ENCODE measurements at places on chromosomes 3 and 15.
A peak's percentile ranks its signal among the peaks of the same experiment; 100 is the strongest.

GRCh38 chr3:46992231-46992630 lies 12.8 kb downstream of the NBEAL2 start:
- DNase-seq = no peak

GRCh38 chr3:14236902-14237301 lies 58.3 kb downstream of the LSM3 start:
- no peak for DNase-seq

- no peak for DNase-seq
These were observed 226.6 kb upstream of the IL12A start for GRCh38 chr3:159761848-159762635.

GRCh38 chr15:89192766-89193165 lies 28.6 kb downstream of the RLBP1 start:
- no peak for DNase-seq

DNA sequence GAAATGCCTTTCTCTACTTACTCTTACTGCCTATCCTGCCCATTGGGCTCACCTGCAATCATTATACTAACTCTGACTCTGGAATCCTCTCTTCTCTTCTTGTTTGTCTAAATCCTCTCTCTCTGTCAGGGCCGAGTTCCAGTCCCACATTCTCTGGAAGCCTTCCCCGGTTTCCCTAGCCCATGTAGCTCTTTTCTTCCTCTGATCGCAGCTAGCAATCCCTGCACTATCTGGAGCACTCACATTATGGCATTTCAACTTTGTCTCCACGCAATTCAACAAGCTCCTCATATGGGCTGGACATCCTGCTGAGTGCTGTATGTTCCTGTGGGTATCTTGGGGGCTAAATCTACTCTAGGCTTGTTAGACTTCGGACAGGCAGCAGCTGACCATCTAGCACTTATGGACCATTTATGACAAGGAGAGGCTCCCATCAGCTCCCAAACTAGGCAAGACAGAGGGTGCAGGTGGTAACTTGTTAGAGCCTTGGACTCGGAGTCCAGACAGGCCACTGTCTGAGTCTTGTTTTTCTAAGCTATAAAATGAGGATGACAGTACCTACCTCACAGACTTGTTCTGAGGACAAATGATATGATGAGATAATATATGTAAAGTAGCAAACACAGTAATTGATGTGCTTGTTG lies 58.3 kb downstream of the EPHB3 start:
- no peak for DNase-seq

DNA sequence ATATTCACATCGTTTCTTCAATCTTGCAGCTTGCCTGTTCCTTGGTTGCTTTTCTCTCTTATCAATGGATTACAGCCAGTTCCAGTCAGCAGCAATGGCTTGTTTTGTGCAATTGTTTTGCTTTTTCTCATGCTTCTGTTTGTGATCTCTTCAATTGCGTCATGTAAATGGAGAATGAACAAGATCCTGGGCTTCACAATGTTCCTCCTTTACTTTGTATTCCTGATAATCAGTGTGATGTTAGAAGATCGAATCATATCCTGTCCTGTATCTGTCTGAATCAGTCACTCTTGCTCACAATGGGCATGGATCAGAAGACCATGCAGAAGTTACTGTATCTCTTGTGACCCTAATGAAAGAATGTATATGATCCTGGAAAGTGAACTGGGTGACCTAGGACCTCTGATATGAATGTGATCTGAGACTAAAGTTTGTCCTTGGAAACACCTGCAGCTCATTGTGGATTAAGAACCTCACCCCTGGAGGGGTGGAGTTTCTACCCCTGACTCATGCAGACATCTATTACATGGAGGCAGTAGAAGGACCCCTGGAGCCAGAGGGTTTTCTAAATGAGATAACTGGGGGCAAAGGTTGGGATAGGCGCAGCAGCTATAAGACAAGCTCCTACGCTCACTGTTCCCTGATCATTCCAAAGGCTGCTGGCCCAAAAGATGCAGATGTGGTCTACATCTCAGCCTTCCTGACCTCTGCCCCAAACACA lies 32.2 kb downstream of the SLC24A1 start:
- no peak for DNase-seq

- DNase-seq = no peak
These were observed 328.9 kb upstream of the RBMS3 start for GRCh38 chr3:28951772-28952556.

DNA sequence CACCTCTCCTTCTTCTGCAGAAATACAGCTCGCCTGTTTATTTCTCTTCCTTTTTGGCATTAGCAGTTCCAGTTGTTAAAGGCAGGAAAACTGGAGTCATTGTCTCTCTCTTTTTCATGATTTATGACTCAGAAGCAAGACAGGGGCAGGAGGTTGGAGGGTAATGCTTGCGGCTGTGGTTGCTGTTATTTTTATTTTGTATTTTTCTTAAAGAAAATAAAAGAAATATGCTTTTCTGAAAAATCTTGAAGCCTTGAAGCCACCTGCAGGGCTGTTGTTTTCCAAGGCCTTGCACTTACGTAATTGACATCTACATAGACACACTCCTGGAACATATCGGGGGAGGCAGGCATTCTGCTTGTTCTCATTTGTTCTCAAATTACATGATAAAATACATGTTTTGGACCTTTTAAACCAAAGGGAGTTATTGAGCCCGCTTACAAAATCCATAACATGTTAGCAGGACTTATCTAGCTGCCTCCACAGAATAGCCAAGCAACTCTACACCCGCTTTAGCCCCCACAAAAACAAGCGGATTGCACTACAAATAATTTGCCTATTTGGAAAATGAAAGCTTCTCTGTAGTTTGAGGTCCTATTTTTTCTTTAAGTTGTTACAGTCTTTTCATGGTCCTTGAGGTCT lies 1004.6 kb upstream of the NR2F2 start:
- no peak for DNase-seq

GRCh38 chr3:108474581-108474980 lies 35.8 kb downstream of the MYH15 start:
- DNase-seq = no peak

GRCh38 chr3:102400142-102400541 lies 34.7 kb upstream of the ZPLD1 start:
- no peak for DNase-seq

- DNase-seq = peak; percentile 70
These were observed 5.3 kb downstream of the TNFSF10 start for GRCh38 chr3:172517859-172518466.

GRCh38 chr15:52658955-52659354 lies 20.2 kb downstream of the ATOSA start:
- no peak for DNase-seq

DNA sequence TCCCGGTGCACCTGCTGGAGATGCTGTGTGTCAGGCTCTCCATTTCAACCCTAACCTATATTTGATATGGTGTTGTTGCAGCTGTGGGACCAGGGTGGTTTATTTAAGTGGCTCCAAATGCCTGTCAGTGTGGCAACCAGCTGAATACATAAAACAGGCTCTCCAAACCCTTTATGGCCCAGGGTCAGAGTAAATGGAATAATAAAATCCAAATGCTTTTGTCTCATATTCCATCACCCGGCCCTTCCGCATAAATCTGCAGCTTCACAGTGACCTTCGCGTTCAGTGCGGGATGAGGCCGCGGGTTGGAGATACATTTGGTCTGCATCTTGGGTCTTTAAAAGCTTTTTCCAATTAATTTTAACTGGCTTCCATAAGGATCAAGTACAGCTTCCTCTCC lies 382.1 kb upstream of the NR2F2 start:
- DNase-seq = no peak

GRCh38 chr3:42698911-42699230 lies 3.7 kb downstream of the HHATL start:
- DNase-seq = no peak

- DNase-seq = no peak
These were observed 114.8 kb downstream of the PEX5L start for GRCh38 chr3:179921951-179922350.

DNA sequence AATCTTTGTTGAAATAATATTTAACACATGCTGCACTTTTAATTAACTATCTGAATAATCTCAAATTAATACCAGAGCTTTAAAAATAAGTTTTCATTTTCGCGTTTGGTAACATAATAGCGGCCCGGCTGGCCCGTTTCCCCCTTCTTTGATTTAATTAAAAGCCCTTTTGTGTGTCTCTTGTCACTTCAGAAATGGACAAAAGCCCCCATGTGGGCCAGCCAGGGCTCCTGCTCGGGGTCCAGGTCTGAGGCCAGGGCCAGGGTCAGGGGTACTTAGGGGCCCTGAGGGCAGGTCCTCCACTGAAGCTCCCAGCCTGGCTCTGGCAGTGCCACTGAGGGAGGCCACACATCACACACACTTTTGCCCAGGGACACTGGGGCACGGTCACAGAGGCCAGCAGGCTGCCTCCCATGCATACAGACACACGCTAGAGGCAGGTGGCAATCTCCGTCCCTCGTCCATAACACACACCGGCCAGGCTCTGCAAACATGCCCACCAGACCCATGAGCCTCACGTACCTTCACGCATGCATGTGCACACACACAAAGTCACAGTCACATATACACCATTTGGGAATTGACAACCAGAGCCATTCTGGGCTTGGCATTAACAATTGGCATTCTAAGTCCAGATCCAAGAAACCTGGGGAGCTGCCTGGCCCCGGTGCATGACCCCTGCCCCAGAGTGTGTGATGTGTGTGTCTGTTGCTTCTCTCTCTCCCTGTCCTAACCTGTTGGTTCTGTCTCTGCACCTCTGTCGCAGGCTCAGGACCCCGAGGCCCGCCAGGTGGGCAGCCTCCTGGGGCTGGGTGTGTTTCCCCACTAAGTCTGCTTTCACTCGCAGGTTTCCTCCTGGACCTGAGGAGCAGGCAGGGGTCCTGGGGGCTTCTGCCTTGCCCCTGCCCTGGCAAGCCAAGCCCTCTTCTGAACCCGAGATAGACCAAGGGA lies 38.5 kb downstream of the DNAJB8 start:
- no peak for DNase-seq

DNA sequence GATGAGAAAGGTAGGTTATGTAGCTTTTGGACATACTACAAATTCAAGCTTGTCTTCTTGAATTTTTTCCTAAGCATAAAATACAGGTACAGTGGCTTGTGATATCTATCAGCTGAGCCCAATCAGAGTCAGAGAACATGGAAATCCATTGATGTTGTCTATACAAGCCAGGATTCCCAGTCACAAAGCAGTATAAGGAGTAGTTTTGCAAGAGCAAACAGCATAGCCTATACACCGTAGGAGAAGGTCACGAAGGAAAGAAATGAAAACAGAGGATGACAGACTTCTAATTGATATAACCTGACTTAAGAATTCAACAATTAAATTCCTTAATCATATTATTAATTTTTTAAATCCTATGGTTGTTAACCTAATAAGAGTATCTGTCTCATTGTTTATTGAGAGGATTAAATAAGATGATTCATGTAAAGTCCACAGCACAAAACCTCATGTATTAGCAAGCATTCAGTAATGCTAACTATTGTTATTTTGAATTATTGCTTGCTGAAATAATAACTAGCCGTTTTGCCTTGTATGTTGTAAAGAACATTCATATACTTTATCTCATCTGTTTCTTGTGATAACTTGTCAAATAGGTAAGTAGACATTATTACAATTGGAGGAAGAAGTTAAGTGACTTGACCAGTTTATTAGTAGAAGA lies 276.6 kb upstream of the ZPLD1 start:
- DNase-seq = no peak

DNA sequence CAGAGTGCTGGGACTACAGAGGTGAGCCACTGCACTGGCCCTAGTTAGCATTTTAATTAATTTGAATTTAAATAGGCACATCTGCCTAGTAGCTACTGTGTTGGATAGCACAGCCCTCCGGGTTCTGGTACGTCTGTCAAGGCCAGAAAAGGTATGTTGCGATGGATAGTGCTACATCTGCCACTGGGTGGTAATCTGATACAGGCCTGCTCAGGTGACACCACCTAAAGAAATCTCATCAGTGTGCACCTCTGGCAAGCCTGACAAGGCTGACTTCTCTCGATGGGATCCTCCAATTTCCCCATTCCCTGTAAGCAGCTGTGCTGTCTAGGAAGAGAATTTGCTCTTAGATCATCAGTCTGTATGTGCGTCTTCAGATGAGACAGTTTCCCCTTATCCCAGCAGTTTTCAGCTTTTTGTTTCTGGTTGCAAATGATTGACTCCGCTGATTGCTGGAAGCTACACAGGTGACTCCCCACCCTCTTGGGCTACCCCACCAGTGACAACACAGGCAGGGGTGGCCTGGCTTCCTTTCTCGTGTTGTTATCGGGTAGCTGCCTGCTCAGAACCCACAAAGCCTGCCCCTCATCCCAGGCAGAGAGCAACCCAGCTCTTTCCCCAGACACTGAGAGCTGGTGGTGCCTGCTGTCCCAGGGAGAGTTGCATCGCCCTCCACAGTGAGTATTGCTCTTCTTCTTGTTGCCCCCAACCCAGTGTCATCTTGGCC lies at the start of gene CCR9:
CCR9 (plus strand) TSS at position 565 of the 727 bp plus-strand sequence. CDS start 8,391 bp downstream, outside the sequence.
- DNase-seq = no peak

DNA sequence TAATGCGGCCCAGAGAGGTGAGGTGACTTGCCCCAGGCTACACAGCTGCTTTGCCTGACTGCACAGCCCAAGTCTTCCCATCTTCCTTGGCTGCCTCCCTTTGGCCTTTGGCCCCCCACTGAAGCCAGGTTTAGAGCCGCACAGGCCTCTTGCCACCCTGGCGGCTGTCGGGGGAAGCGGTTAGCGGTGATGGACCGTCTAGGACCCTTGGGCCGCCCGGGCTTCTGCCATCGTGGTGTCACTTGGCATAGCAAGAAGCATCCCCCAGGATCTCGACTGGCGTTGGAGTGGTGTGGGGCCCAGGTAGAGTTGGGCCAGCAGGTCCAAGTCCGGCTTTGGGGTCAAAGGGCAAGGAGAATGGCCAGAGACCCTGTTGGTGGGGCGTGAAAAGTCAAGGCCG lies 61.0 kb downstream of the LINGO1 start:
- DNase-seq = no peak

DNA sequence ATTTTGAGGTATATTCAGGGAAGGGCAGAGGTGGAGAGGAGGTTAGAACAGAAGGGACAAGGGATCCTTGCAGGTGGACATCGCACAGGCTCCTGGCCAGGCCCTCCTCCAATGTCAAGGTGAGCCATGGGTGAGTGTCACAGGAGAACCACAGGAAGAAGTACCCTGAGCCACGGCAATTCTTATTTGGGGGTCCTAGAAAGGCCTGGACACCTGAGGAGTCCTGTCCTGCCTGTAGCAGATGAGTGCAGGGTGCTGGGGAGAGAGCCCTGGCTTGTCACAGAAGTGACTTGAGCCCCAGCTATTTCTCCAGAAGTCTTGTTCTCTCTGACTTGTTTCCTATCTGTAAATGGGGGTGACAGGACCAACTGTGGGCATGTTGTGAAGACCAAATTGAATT lies 4.3 kb downstream of the SLC6A20 start:
- no peak for DNase-seq

DNA sequence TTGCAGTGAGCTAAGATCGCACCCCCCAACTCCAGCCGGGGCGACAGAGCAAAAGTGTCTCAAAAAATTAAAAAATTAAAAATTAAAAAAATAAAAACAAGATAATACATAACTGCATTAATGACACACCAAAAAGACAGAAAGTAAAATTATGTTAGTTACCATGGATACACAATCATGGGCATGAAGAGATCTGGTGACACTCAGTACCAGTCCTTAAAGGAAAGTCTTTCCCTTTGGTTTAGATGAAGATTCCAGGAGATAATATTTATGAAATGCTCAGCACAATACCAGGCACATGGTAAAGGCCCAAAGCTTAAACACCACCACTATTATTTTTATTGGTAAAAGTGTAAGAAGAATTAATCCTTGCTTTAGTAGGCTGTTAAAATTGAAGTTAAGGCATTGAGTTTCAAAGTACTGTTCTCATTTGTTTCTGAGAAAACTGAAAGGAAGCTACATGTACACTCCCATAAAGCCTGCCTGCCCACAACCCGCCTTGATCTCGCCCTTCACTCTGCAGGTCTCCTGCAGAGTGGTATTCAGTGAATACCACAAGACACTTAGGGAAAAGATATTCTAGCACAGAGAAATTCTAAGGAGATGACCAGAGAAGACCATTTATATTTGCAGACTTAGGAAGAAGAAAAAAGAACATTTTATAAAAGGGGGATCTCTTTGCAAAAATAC lies 52.3 kb downstream of the SUCLG2 start:
- DNase-seq = no peak

Data from activated CD4-positive, alpha-beta T cell treated with anti-CD3 and anti-CD28 coated beads, Interleukin-2, amount 50 U/mL, for 4 hours (primary cell).